Activated T-helper 9 cell treated with anti-CD3 and anti-CD28 coated beads, Interleukin-2, amount 50 U/mL, for 16 hours (primary cell): ENCODE measurements at places on chromosomes 6 and 20.

DNA sequence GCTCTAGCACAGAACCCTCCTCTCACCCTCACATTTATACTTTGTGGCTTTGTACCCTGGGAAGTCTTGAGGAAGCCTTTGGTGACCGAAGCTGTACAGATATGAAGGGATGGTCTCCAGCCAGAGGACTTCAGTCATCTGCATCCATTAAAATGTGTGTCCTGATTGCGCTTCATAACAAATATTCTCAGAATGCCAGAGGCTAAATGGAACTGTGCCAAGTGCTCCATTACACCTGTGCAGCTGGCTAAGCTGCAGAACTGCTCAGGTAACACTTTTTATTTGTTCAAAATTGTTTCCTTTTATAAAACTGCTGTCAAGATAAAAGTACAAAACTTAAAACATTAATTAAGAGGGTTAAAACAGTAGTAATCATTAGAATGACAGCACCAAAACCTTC, 22.3 kb downstream of the TPBG start:
- no peak for DNase-seq

GRCh38 chr20:24701027-24701426, 231.6 kb downstream of the SYNDIG1 start:
- no peak for DNase-seq

- no peak for DNase-seq
Observed at GRCh38 chr20:15235471-15236198, 898.2 kb upstream of the FLRT3 start.

DNA sequence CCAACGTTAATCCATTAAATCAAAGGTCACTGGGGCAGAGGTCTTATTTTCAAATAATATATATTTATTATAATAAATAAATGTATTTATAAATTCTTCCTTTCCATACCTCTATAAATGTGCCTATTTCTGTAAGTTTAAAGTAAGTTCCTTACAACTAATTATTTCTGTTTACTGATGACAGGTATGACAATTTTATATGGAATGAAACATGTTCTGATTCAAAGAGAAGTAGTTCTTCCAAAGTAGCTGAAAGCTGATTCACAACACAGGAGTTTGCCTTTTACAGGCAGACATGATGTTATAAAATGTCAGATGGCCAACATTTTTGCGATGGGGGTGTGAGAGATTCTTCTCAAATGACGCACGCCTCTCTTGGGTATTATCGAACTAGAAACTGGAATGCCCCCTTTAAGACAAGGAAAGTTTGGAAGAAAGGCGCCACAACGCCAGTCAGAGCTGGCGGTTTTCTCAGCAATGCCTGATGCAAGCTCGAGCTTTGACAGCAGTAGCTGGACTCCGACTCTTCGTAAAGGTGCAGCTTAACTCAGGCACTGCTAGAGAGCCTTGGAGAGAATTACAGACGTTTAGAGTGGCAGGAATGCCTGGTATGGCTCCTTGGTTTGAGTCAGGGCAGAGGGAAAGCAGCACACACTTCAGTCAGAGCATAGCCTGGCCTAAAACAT, 92.1 kb downstream of the FOXC1 start:
- no peak for DNase-seq

GRCh38 chr6:107644513-107644912, 154.6 kb downstream of the SOBP start:
- no peak for DNase-seq

DNA sequence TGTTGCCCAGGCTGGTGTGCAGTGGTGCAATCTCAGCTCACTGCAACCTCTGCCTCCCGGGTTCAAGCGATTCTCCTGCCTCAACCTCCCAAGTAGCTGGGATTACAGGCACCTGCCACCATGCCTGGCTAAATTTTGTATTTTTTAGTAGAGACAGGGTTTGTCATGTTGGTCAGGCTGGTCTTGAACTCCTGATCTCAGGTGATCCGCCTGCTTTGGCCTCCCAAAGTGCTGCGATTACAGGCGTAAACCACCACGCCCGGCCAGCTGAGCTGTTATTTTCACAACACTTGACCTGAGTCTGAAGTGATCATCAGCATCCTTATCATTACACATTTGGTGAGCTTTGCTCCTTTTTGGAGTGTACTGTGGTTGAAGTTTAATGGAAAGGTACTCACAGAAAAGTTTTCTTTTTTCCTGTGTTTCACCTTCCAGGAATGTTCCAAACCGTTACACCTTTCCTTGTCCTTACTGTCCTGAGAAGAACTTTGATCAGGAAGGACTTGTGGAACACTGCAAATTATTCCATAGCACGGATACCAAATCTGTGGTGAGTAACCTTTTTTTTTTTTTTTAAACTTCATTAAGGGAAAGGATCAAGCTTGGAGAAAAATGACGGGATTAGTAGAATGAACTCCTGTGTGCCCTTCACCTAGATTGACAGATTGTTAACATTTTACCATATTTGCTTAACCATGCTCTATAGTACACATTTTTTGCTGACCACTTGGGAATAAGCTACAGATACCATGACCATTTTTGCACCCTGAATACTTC, 9.7 kb downstream of the RNF114 start:
- DNase-seq, result no peak

DNA sequence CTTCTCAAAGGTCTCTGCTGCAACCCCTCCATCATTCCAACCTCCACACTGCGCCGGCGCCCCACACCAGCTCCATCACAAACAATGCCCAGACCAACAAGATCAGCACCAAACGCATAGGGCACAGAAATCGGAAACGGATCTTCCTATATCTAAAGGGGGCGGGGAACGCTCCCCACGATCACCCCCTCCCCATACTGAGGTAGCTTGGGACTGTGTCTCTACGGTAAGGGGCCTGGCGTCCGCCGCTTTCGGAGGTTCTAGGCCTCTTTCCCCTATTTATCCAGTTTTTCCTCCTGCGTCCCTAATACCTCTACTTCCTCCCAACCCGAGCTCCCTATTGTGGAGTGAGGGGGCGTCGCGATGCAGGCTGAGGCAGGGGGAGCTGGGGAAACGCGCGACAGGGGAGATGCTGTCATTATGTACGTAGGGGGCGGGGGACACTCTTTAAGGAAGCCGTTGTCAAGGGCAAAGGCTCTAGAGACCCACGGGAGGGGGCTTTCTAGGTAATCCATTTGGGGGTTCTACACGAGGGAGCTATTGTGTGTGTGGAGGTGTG, 909 bp downstream of the DNAAF9 start:
- no peak for DNase-seq

DNA sequence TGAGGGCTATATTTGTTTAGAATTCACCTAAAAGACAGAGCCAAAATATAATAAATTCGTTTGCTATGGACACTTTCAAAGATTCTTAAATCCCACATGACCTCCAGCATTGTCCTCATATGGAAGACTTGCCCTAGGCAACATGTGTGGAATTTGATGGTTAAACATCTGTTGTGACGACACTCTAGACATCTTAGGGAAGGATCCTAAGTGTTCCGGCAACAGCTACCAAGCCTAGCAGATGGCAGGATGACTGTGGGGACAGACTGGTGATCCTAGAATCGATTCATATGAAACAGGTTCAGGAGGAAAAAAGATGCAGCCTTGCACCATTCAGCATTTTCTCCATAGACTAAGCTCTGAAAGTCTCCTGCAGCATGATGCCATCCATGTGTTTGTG, 77.6 kb upstream of the BACH2 start:
- DNase-seq, result no peak

GRCh38 chr6:135397172-135397952, 100.2 kb downstream of the AHI1 start:
- DNase-seq, result no peak

DNA sequence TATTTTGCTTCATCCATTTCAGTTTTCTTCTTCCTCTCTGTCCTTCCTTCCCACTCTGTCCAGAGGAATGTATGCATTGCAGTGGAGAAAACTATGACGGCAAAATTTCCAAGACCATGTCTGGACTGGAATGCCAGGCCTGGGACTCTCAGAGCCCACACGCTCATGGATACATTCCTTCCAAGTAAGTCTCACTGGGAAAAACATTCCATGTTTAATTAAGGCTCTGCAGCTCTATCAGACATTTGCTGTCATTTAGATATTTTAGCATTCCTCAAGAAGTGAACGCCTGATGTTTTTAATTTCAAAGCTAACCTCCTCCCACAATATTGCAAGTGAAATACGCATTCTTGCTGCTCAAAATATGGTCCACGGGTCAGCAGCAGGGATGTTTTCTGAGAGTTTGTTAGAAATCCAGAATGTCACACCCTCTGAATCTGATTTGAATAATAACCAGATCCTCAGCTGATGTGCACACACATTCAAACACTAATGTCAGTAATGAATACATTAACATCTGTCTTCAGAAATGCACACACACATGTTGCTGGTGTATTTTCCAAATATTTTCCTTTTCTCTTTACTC, 12.8 kb downstream of the PLG start:
- no peak for DNase-seq

GRCh38 chr6:158684311-158684710, 34.5 kb downstream of the SYTL3 start:
- DNase-seq, result no peak

DNA sequence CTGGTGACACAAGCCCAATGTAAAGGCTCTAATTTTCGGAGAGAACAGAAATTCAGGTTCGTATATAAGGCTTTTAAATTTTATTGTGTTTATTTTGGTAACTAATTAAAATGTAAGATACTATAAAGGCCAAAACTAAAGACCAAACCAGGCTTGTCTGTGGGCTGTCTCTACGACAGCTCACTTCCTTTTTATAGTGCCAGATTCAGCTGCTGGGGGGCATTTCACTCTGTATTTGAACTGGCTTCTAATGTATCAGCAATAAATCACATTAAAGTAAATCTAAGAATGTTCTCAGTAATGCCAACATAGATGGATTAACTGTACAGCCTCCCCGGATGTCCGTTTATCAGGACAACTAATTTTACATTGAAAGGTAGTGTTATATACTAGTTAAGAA, 31.1 kb upstream of the STXBP5 start:
- DNase-seq, result no peak

- DNase-seq, result no peak
Observed at GRCh38 chr6:47733879-47734558, 35.6 kb downstream of the ADGRF4 start.

GRCh38 chr20:44613575-44613974, 31.2 kb downstream of the PKIG start:
- no peak for DNase-seq

DNA sequence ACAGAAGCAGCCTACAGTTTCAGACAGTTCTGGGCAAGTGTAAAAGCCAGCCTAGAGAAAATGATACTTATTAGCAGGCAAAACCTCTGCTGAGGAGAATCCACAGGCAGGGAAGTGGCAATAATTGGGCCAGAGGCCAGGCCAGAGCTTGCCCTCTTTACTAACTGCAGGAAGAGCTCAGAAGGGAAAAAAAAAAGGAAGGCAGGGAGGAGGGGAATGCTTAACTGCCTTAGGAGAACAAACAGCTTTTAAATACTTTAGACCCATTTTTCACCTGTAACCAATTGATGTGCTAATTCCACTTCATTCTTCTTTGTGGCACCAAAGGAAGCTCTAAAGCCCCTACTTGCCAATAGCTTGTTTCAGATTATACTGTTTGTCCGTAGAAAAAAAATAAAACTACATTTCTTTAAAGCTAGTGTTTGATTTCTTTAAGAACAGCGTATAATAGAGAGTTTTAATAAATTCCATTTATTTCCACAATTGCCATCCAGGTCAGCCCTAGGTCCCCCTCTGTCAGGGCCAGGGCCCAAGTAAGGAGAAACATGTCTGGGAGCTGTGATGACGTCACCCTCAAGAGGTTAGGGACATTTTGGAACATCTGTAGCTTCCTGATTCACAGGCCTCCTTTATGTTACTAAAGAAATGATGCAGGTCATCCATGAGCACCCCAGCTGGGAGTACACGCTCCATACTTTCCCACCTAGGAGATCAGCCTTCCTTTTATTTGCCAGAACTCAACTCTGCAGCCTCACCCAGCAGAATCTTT, 384.3 kb downstream of the CDC5L start:
- no peak for DNase-seq

- DNase-seq, result no peak
Observed at GRCh38 chr20:61185841-61186601, 66.0 kb upstream of the CDH4 start.

GRCh38 chr20:48191200-48191599, 405.9 kb upstream of the SULF2 start:
- no peak for DNase-seq

- DNase-seq, result no peak
Observed at GRCh38 chr20:37398750-37399621, 53.0 kb downstream of the SRC start.
